HT-29 (cell line): ENCODE measurements at places on chromosomes 16 and 17.

DNA sequence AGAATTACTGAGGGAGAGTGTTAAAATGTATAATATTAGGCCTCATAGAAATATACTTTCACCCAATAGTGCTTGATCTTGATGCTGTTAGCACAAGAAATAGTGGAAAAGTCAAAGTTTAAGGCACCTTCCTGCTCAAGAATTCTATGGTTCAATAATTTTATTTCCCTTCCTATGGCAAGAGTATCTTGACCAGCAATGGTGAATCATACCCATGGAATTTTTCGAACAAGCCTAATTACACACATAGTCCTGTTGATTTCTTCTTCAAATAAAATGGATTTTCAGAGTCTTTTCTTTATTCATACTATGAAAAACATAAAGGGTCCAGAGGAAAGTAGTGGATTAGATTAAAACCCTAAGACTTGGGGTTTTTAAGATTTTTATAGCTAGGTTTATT, 810.6 kb downstream of the CDH11 start:
- DNase-seq = no peak

GRCh38 chr17:43382776-43383175, 16.0 kb upstream of the ARL4D start:
- DNase-seq = no peak

- DNase-seq = no peak
Measured at GRCh38 chr17:81195941-81196495, 26.7 kb downstream of the CEP131 start.

- DNase-seq = no peak
Measured at GRCh38 chr16:27323781-27324561, 10.2 kb downstream of the IL4R start.

DNA sequence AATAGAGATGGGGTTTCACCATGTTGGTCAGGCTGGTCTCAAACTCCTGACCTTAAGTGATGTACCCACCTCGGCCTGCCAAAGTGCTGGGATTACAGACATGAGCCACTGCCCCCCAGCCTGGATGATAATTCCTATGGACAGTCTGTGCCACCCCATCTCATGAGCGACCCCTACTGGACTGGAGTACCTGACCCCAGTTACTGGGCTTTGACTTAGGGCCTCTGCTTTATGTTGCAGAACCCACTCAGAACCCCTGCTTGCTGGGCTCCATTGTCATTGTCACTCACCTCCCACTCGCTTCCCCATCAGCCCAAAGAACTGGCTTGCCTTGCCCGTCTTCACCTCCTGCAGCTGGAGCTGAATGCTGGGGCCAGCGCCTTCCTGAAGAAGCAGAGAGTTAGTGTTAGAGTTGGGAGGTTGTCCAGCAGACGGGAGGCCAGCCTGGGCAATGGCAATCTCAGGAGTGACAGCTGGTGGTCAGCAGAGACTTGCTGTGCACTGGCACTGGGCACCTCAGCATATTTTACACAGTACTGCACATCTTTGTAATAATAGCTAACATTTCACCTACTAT, 4.0 kb downstream of the TAC4 start:
- DNase-seq = peak; percentile 39

DNA sequence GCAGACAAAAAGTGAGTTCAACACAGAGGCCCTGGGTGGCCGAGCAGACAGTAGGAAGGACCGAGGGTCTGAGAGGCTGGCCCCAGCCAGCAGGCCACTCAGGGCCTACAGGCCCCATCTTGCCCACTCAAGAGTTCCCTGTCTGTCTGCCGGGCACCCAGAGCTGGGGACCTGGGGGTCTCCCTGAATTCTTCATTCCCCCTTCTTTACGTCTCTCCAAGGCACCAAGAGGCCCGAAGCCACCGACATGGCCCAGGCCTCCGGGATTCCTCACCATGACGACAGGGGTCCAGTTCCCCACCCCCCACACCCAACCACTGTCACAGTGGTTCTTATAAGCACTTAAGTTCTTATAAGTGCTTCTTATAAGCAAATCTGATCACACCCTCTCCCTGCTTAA, 49.2 kb downstream of the NOS2 start:
- no peak for DNase-seq

GRCh38 chr17:42392692-42393415, 4.6 kb upstream of the STAT3 start:
- peak; percentile 36 for DNase-seq

DNA sequence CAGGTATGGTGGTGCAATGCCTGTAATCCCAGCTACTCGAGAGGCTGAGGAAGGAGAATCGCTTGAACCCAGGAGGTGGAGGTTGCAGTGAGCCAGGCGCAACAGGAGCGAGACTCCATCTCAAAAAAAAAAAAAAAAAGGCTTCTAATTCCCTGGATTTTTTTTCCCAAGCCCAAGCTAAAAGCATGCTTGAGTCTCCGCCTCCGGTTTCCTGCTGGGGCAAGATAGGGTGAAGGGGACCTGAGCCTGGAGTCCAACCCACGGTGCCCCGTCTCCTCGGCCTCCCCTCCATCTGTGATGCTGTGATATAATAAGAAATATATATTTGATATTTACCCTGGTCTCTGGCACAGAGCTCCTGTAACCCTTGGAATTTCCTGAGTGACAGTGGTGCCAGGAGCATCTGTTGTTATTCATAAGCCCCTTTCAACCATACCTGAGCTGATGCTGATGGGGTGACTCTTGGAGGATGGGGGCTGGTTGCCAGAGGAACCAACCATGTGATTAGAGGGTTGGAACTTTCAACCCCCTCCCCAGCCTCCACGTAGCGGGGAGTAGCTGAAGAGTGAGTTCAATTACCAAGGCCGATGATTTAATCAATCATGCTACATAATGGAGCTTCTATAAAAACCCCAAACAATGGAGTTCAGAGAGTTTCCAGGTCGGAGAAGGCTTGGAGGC, 12.8 kb upstream of the TNK1 start:
- no peak for DNase-seq

GRCh38 chr17:31559584-31560501, 168.4 kb downstream of the RAB11FIP4 start:
- DNase-seq = no peak

- no peak for DNase-seq
Measured at GRCh38 chr16:2372684-2373083, 32.2 kb upstream of the ABCA3 start.

GRCh38 chr17:39236981-39237441, 11.3 kb upstream of the STAC2 start:
- peak; percentile 60 for DNase-seq
